Stimulated activated CD4-positive, alpha-beta T cell treated with anti-CD3 and anti-CD28 coated beads, TNF-alpha, amount 100 ng/mL, for 1 hour (primary cell): ENCODE measurements at places on chromosomes 11 and 22.

- DNase-seq: no peak
These were observed 34.8 kb downstream of the NEU3 start for GRCh38 chr11:75023446-75024067.

- DNase-seq: no peak
These were observed 13.8 kb upstream of the PVALB start for GRCh38 chr22:36830601-36831000.

DNA sequence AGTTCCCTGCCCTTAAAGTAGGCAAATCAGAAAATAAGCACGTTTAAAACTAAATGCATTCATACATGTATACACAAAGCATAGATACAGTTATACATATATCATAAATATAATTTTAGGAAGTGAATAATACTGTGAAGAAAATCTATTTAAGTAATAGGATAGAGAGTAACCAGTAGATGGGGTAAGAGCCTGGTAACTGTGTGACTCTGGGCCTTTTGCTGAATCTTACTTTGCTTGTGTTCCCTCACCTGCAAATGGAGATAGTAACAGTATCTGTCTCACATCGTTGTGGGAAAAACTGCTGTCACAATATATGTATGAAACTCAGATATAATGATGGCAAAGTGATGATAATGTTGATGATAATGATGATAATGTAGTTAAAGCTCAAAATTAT is 29.9 kb downstream of the MS4A2 start:
- no peak for DNase-seq

- DNase-seq: no peak
These were observed 57.0 kb downstream of the RBFOX2 start for GRCh38 chr22:35971456-35972119.

- DNase-seq: no peak
These were observed 9.7 kb downstream of the CD5 start for GRCh38 chr11:61111786-61112517.

GRCh38 chr11:118634431-118635236 is 27.2 kb downstream of the PHLDB1 start:
- no peak for DNase-seq

DNA sequence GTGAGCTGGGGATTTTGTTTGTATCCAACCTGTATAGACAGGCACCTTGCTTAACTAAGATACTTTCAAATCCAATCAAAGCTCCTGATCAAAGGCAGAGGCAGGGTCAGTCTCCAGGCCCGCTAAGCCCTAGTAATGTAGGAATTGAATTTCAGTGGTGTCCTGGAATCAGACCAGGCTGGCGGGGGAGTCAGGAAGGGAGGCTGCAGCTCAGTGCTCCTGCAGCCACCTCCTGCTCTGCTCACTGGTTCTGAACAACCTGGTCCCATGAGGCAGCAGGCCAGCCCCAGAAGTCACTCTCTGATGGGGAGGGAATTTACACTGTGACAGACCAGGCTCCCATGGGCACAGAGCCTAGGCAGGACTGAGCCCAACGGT is 38.5 kb upstream of the GALNT18 start:
- DNase-seq: no peak

GRCh38 chr11:125351033-125351867 is 144.8 kb downstream of the FEZ1 start:
- DNase-seq: no peak

- DNase-seq: no peak
These were observed 13.1 kb downstream of the IFT27 start for GRCh38 chr22:36762687-36763260.

- no peak for DNase-seq
These were observed 43.6 kb downstream of the MAPK1 start for GRCh38 chr22:21823740-21824444.

- no peak for DNase-seq
These were observed 188.6 kb downstream of the HIPK3 start for GRCh38 chr11:33445761-33446161.

DNA sequence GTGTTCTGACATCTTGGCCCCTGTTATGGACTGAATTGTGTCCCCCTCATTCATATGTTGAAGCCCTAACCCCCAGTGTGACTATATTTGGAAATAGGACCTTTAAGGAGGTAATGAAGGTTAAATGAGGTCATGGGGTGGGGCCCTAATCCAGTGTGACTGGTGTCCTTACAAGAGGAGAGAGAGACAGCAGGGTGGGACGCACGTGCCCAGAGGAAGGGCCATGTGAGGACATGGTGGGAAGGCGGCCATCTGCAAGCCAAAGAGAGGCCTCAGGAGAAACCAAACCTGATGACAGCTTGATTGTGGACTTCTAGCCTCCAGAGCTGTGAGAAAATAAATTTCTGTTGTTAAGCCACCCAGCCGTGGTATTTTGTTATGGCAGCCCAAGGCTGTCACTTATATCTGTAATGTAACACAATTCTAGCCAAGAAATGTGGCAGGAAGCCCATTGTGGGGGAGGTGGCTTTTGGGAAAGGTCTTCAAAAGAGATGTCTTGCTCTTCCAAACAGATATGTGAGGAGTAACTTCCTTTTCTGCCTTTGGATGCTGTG is 23.7 kb downstream of the SLC22A6 start:
- DNase-seq: no peak

GRCh38 chr11:129419386-129419785 is 43.7 kb downstream of the BARX2 start:
- no peak for DNase-seq

DNA sequence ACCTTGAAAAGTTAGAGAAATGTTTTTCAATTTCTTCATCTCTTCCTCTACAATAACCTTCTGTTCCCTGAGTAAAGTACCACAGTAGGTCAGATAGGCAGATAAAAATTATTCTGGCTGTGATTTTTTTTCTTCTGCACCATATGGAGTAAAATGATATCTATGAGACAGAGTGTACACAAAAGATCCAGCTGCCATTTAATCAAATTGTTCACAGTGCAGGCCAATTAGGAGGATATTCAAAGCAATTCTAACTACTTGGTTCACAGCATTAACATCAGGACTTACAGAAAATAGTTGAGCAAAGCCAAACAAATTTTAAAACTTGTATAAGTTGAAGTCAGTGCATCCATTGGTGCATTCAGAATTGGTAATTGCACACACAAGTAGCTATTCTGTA is 147.9 kb upstream of the LUZP2 start:
- no peak for DNase-seq

DNA sequence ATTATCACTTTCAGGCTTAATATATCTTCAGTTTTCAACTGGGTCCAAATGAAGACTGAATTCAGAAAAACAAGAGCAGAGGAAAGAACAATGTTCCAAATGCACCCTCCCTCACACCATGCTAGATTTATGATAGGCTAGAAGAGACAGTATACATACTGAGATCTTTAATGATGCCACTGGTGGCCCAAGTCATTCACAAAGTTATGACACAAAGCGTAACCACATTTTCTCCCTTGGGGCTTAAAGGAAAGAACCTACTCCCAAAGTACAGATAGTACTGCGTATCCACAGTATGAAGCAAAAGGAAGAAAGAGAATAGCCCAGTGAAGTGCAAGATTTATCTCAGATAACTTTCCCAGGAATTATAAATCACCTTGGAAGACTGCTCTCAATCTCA is 10.9 kb upstream of the SOX6 start:
- no peak for DNase-seq

DNA sequence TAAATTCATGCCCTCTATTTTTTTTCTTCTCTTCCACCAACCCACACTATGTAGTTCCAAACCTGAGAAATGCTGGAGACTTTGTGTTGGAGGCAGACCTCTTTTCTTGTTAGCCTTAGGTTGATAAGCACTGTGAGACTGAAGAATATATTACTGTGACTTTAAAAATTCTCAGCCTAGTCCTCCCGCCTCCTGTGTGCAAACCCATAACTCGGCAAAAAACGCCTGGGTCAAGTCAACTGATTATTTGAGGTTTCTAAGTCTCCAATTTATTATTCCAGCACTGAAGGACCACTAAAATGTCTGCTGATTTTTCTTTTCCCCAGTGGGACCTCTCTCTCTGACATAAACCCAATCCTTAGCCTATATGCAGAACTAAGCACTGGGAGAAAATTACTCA is 1946.0 kb upstream of the RAG2 start:
- no peak for DNase-seq

GRCh38 chr11:69350040-69350439 is 56.1 kb downstream of the MYEOV start:
- DNase-seq: no peak

- no peak for DNase-seq
These were observed 27.3 kb downstream of the OR10D3 start for GRCh38 chr11:124210421-124210820.

DNA sequence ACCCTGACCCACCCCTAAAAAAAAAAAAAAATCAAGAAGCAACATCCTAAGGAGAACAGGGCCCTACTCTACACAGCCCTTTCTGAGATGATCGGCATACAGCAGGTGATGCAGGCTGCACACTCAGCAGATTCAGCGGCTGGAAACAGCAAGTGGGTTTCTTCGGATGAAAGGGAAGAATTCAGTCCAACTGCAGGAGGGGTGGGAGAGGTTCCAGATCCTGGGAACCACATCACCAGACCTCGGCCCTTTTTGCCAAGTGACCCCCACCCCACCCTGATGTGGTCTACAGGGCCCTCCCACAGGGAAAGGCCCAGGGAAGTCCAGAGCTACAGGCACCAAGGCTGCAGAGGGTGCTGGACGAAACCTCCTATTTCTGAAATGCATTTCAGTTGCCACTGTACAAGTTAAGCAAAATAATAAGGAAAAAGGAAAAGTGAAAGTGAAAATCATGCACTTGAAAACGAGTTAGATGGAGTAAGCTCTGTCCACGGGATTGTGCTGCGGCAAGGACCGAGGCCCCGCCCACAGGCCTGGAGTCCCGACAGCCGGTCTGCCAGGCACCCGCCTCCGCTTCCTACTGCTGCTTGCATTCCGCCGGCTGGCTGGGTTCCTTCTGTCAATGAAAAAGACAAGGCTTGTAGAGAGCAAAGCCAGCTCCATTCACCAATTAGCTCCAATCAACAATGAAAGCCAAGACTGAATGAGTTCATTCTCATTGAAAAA is 16.0 kb upstream of the PHLDA2 start:
- no peak for DNase-seq

- no peak for DNase-seq
These were observed 8.2 kb upstream of the MICAL3 start for GRCh38 chr22:18032455-18033101.
